Omental fat pad (tissue), 4 donors: ENCODE measurements at places on chromosomes 3 and 15.

- DNase-seq = no peak
Measured at GRCh38 chr15:42354824-42355223, 4.5 kb upstream of the CAPN3 start.

GRCh38 chr3:10437995-10438901, 67.1 kb downstream of the ATP2B2 start:
- DNase-seq = no peak

- no peak for DNase-seq
Measured at GRCh38 chr15:98216166-98216565, 255.7 kb downstream of the ARRDC4 start.

- no peak for DNase-seq
Measured at GRCh38 chr3:24907106-24907505, 412.5 kb upstream of the THRB start.
